Epithelial cell of proximal tubule (primary cell): ENCODE measurements at places on chromosomes 12 and 14. TPM values are rescaled to one million over a fixed set of nuclear protein-coding genes. Genes with fewer than 3 reads are reported as not detected.

DNA sequence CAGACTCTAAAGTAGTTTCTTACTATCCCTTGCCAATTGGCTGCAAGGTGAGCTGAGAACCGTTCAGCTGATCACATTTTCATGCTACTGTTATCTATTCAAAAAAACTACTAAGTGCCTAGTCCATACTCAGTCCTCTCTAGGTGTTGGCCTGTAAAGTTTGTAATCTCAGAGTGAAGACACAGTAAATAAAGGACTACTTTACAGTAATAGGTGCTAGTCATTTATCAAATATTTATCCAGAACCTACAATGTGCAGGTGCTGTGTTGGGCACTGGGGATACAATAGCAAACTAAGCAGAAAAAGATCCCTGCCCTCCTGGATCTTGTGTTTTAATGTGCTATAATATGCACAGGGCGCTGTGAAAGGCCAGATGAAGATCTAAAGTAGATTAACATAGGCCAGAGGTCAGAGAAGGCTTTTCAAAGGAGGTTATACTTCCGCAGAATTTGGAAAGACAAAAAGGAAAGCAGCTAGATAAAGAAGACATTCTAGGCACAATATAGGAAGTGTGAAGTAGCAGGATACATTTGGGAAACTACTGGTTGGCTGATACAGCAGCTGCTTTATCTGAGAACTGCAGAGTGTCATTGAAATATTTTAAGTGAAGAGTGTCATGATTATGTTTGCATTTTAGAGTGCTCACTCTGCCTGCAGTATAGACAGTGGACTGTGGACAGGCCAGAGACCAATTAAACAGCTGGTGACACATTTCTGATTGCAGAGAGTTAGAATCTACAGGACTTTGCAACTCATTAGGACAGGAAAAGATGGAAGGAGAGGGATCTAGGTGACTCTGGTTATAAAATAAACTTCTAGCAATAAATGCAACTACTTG lies 8.0 kb upstream of the ACTR10 start:
- no peak for DNase-seq

- no peak for DNase-seq
These were observed 662 bp downstream of the EPS8 start for GRCh38 chr12:15788233-15789219.

DNA sequence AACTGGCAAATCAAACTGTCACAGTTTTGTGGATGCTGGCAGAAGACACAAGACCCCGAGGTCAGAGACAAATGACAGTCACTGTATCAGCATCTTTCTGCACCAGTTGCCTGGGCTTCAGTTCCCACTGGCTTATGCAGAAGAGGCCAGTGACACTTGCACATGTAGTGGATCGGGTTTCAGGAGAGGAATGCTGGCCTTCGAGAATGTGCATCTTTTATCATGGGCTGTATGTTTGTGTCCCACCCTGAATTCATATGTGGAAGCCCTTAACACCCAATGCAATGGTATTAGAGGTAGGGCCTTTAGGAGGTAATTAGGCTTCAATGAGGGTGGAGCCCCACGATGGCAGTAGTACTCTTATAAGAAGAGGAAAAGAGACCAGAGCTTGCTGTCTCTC lies 150.9 kb downstream of the SLC15A4 start:
- DNase-seq: no peak

- DNase-seq: no peak
These were observed 90.4 kb downstream of the CRACR2A start for GRCh38 chr12:3662521-3662921.

Gene CHGA
- not detected in 2 replicates for total RNA-seq

Gene TUBA1B
- 2,565 and 4,770 TPM in 2 replicates for total RNA-seq

Gene FOXJ2
- 9.4 TPM in 2 replicates for total RNA-seq
